ENCODE measurements at places on chromosomes 1 and 21. TPM values are rescaled to one million over a fixed set of nuclear protein-coding genes. Genes with fewer than 3 reads are reported as not detected.

GRCh38 chr21:27366646-27367235 lies 399.9 kb upstream of the ADAMTS5 start:
- no peak for DNase-seq

Gene AGRN
- total RNA-seq, result 38.6 TPM

GRCh38 chr1:208254376-208254775 lies 10.2 kb upstream of the PLXNA2 start:
- DNase-seq, result no peak

DNA sequence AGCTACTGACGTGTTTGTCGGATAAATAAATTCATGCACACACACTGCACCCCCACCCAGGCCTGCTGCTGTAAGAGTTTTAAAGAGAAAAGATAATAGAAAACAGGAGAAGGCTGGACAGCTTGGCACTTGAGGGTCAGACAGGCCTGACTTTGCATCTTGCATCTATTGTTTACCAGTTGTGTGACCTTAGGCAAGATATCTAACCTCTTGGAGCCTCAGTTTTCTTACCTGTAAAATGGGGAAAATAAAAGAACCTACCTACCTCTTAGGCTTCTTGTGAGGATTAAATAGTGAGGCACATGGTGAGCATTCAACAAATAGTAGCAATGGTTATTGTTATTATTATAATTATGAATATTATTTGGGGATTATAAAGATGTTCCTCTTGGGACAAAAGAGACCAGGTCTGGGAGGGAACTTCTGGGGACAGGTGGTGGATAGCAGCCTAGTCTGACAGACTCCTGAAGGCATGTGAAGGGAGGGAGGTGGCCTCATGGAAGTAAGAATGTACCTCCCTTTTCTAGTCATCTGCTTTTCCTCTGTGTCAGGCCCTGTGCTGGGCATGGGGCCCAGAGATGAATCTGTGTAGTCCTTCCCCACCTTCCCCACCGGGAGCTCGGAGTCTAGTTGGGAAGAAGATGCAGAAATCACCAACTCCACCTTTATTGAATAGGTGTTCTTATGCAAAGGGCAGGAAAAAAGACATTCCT lies 18.3 kb upstream of the EPB41 start:
- peak; percentile 49 for DNase-seq

Gene CR1L
- total RNA-seq, result not detected

- no peak for DNase-seq
Measured at GRCh38 chr1:31072304-31072746, 6.8 kb upstream of the PUM1 start.

- DNase-seq, result no peak
Measured at GRCh38 chr1:162956922-162957321, 95.9 kb upstream of the CCDC190 start.

Measured in aorta (tissue), 5 donors.